ENCODE measurements at places on chromosomes 6 and 20.

- DNase-seq: no peak
These were observed 280 bp downstream of the SPATA2 start for GRCh38 chr20:49915118-49915379.

DNA sequence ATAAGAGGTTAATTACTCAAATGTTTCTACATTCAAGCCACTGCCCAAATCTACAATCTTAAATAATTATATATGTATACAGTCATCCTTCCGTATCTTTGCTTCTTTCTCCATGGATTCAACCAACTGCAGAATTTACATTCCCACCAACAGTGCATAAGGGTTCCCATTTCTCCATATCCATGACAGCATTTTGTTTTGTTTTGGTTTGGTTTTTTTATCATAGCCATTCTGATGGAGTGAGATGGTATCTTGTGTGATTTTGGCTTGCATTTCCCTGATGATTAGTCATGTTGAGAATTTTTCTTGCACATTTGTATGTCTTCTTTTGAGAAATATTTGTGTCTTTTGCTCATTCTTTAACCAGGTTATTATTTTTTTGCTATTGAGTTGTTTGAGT lies 198.5 kb downstream of the C6orf118 start:
- no peak for DNase-seq

DNA sequence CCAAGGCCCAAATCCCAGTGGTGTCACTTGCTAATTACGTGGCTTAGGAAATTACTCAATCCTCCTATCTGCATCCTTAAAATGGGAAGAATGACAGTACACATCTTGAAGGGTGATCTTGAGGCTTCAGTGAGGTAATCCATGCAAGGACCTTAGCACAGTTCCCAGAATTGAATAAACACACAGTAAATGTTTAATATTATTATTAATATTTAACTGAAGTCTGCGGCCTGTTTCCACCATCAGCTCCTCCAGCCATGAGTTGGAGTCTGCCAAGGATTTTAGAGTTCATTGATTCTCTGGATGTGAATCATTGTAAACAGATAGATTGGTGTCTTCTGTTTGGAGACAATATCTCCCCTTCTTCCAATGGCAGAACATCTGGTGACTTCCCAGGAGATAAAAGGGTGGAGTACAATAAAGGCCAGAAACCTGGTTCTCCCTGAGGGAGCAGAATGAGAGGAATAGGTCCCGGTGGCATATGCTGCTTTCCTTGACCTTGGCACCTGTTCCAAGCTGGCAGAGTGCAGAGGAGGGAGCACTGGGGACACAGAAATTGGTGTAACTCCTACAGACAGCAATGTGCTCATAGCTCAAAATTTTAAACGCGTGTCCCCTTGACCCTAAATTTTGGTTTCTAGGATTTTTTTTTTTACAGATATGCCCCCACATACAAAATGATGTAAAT lies 25.4 kb downstream of the UNC5CL start:
- no peak for DNase-seq

GRCh38 chr6:90072935-90073464 lies 178.7 kb downstream of the GJA10 start:
- no peak for DNase-seq

GRCh38 chr20:41476013-41476441 lies 109.4 kb upstream of the EMILIN3 start:
- no peak for DNase-seq

- DNase-seq: no peak
These were observed 29.2 kb downstream of the ERMARD start for GRCh38 chr6:169780571-169781091.

DNA sequence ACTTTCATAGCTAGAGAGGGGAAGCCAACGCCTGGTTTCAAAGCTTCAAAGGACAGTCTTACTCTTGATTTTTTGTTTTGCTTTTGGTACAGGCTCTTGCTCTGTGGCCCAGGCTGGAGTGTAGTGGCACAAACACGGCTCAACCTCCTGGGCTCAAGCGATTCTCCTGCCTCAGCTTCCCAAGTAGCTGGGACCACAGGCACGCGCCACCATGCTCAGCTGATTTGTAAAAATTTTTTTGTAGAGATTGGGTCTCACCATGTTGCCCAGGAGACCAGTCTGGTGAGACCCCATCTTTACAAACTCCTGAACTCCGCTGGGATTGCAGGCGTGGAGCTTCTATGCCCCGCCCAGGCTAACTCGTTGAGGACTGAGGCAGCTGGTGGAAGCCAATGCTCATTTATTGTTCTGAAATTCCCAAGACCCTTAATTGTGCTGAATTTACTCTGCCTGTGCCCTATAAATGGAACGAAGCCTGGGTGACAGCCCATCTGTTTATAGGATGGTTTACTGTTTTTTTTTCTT lies 18.0 kb downstream of the SRSF3 start:
- DNase-seq: no peak

- no peak for DNase-seq
These were observed 49.8 kb upstream of the THEMIS start for GRCh38 chr6:127950566-127951145.

DNA sequence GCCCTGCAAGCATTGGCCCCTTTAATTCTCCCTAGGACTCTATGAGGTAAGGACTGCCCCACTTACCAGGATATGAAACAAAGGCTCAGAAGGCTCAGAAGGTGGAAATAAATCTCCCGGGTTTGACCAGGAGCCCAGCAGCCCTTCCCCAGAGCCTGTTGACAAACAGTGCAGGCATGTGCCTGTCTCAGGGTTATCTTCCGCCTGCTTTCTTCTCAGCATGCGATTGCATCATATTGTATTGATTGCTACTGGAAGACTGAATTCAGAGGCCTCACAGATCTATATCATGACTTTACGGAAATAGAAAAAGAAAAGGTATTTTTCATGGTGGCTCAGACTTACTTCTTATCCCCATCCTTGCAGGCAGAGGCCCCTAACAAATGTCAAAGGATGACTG lies 92.7 kb downstream of the PHACTR3 start:
- no peak for DNase-seq
